Smooth muscle cell of the umbilical artery (primary cell): ENCODE measurements at places on chromosomes 5 and 9. TPM values are rescaled to one million over a fixed set of nuclear protein-coding genes. Genes with fewer than 3 reads are reported as not detected.

Gene CDH9
- 0.59 TPM in 1 of 2 replicates, not detected in the other for total RNA-seq

Gene GLRA1
- not detected in 2 replicates for total RNA-seq

Gene SPATA6L
- 0.18 and 1.5 TPM in 2 replicates for total RNA-seq

Gene ZNF618
- total RNA-seq: 10.4 and 13.5 TPM in 2 replicates

Gene CAMK2A
- total RNA-seq: 1.6 and 3.3 TPM in 2 replicates
